ENCODE measurements at places on chromosomes 2 and 18.

GRCh38 chr18:54801374-54801773 lies 26.9 kb upstream of the RAB27B start:
- DNase-seq = no peak

DNA sequence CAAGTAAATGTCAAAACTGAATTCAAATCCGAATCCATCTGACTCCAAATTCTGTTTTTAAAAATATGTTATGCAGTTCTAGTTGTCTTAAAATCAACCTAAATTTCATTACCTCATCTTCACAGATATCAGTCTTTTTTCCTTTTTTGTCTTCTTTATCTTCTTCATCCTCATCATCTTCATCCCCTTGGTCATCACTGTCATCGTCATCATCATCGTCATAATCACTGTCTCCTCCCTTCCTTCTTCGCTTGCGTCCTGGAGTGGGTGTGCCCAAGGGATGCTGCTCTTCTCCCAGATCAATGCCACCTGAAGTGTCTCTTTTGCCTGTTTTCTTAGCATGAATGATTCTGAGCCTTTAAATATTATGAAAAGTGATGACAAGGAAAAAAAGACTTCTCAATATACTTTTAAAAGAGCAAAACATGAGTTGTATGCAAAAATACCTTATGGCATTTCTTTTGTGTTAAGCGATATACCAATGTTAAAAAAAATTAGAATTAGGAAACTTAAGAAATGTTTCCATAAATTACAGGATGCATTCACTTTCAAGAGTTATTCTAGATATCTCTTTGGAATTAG lies 96.0 kb upstream of the WDSUB1 start:
- DNase-seq = no peak

DNA sequence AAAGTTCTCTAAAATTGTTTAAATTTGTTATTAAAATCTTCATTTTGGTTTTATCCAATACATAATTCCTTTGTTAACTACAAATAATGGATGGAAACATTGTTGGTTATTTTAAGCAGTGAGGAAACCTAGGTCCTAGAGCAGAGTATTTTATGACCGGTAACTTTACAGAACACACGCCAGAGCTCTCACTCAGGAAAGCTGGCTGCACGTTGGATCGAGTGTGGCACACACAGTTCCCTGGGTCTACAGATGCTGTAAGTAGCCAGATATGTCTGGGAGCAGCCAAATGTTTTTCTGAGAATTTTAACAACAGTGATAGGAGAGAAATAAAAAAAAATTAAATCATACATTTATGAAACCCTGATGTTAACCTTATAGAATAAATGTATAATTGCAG lies 264.4 kb downstream of the ZNF407 start:
- no peak for DNase-seq

DNA sequence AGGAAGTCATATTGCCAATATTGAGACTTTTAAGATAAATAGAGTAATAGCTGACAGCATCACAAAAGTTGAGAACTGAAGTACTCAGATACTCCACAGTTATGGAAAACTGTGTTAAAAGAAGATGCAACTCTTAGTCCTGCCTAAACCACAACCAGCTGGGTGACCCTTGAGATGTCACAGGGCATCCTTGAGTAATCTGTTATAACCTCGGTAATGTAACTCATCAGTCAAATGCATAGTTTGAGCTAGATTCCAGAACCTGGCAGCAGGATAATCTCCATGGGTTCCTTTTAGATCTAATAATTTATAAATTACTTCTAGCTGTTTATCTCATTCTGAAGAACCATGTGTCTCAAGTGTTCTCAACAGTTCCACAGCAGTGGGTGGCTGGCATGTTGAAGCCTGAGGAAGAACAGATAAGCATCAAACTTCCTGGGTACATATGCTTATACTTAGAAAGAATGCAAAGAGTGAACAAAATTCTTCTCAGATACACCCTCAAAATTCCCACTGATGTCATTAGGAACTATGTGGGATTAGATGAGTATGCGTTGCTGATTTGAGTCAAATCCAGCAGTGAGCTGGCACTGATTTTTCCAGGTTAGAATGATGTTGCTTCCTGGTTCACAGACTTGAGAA lies 304.1 kb upstream of the ERBB4 start:
- no peak for DNase-seq

GRCh38 chr2:216520112-216520511 lies 21.5 kb downstream of the RPL37A start:
- DNase-seq = no peak

GRCh38 chr2:220300806-220301205 lies 673.4 kb downstream of the SLC4A3 start:
- no peak for DNase-seq

Data from RKO (cell line).